ENCODE measurements at places on chromosomes 12 and 14. TPM values are rescaled to one million over a fixed set of nuclear protein-coding genes. Genes with fewer than 3 reads are reported as not detected.
A peak's percentile ranks its signal among the peaks of the same experiment; 100 is the strongest.

- DNase-seq = no peak
- H3K36me3 ChIP-seq = no peaks in the 10 kb centered on the region
- H3K4me1 ChIP-seq = no peaks in the 10 kb centered on the region
- H3K27ac ChIP-seq = no peak overlapping the region
- no peaks in the 10 kb centered on the region for H3K27me3 ChIP-seq
- no peak overlapping the region for H3K4me3 ChIP-seq
Measured at GRCh38 chr12:115762936-115763335, 514.6 kb downstream of the MED13L start.

DNA sequence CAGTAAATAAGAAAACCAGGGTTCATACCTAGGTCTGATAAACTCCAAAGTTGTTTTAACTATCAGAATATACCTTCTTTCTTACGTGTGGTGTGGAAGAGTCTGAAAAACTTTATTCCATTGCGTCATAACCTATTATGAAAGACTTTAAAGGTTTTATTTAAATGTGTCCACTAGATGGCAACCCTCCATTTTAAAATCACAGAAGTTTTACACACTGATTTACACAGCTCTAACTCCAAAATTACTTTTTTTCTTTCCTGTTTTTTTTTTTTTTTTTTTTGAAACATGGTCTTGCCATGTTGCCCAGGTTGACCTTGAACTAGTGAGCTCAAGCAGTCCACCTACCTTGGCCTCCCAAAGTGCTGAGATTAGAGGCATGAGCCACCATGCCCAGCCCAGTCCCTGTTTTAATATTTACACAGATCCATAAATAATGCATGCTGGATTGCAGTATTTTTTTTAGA is 17.3 kb upstream of the TMPRSS12 start:
- H3K4me3 ChIP-seq = no peak overlapping the region
- no peaks in the 10 kb centered on the region for H3K27me3 ChIP-seq
- DNase-seq = no peak
- H3K4me1 ChIP-seq = peaks cover 2% of the 10 kb centered on the region
- no peaks in the 10 kb centered on the region for H3K36me3 ChIP-seq

DNA sequence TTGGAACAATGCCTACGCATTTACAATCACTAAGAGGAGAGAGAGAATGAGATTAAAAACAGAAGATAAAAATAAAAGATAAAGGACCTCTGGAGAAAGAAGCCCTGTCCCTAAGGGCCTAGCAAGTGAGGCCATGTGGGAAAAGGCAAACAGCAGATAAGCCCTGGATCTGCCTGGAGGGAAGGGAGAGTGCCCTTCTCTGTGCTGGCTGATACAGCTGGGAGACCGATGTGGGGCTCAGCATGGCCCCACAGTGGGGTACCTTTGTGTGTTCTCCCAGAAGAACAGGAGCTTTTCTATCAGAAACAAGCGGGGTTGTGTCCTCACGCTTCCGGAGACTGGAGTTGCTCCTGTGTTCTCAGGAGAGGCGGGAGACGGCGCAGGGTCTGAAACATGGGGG is 59.9 kb downstream of the TMCC3 start:
- H3K27me3 ChIP-seq = no peaks in the 10 kb centered on the region
- H3K4me3 ChIP-seq = no peak overlapping the region
- no peaks in the 10 kb centered on the region for H3K36me3 ChIP-seq
- no peak for DNase-seq
- no peak overlapping the region for H3K27ac ChIP-seq

DNA sequence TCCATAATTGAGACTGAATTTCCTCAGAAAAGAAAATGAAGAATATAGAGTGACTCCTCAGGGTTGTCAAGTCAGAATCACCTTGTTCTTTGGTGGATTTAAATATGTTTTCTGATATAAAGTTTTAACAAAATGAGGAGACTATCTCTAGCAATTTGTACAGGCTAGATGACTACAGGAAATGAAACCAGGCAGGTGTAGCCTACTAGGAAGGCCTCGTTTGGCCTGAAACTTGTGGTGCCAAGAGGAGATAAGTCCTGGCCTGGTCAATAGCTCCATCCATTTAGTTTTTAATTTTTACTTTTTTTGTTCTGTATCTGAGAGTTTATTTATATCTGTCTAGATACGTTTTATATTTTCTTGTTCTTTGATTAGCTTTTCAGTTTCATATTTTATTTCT is 41.5 kb downstream of the SNAPC1 start:
- no peaks in the 10 kb centered on the region for H3K4me1 ChIP-seq
- no peaks in the 10 kb centered on the region for H3K36me3 ChIP-seq
- DNase-seq = no peak
- H3K27ac ChIP-seq = no peak overlapping the region
- no peak overlapping the region for H3K4me3 ChIP-seq

Gene TRHDE
- total RNA-seq = 18.4 TPM

Gene KCNJ8
- total RNA-seq = 17.2 TPM

Gene FAM181A
- total RNA-seq = 0.95 TPM

- peaks cover 19% of the 10 kb centered on the region for H3K4me1 ChIP-seq
- DNase-seq = peak; percentile 40
- H3K4me3 ChIP-seq = no peak overlapping the region
- H3K27me3 ChIP-seq = no peaks in the 10 kb centered on the region
- H3K36me3 ChIP-seq = no peaks in the 10 kb centered on the region
Measured at GRCh38 chr14:103129301-103130016, 6.2 kb downstream of the TNFAIP2 start.

Gene CCDC197
- total RNA-seq = not detected

DNA sequence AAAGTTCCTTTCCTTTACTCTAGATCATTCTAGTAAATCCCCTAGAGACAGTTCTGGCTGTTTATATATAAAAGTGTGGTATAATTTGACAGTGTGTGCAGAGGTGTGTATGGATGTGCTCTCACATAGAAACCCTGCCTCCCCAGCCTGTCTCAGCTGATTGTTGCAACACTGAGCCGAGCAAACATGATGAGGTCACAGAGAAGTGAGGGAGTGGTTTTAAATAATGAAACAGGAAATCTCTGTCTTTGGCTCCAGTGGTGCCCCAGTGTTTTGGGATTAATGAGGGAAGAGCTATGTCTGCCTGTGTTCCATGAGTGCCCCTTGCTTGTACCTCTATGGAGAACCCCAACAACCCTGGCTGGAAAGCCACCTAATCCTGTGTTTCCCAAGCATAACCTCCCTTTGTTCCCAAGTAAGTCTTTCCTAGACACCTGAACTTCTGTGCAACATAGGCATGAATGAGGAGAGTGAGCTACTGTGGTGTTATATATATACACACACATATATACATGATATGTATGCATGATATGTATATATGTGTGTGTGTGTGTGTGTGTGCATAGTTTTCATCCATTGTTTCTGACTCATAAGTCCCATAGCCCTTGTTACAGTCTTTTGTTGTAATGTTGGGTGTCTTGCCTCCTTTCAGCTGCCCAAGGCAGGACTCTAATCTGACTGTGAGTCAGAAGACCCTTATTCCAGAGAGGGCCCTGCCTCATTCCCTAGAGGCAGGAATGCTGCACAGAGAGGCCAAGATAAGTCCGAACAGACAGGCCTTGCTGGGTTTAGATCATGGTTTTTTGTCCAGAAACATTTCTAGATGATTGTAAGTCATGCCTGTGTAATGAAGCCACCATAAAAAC is 18.0 kb downstream of the TRAF3 start:
- peaks cover 3% of the 10 kb centered on the region for H3K4me1 ChIP-seq
- H3K27ac ChIP-seq = no peak overlapping the region
- H3K36me3 ChIP-seq = no peaks in the 10 kb centered on the region
- no peaks in the 10 kb centered on the region for H3K27me3 ChIP-seq
- H3K4me3 ChIP-seq = no peak overlapping the region
- no peak for DNase-seq

- H3K4me1 ChIP-seq = no peaks in the 10 kb centered on the region
- no peak for DNase-seq
- H3K27me3 ChIP-seq = no peaks in the 10 kb centered on the region
- no peak overlapping the region for H3K27ac ChIP-seq
Measured at GRCh38 chr12:117356048-117356447, 5.4 kb downstream of the NOS1 start.

GRCh38 chr12:106855221-106855758 is 80.8 kb downstream of the RIC8B start:
- H3K27ac ChIP-seq = no peak overlapping the region
- no peak for DNase-seq
- H3K27me3 ChIP-seq = no peaks in the 10 kb centered on the region
- no peaks in the 10 kb centered on the region for H3K36me3 ChIP-seq
- H3K4me3 ChIP-seq = no peak overlapping the region

- no peaks in the 10 kb centered on the region for H3K4me1 ChIP-seq
- H3K27ac ChIP-seq = no peak overlapping the region
- no peak overlapping the region for H3K4me3 ChIP-seq
- no peaks in the 10 kb centered on the region for H3K27me3 ChIP-seq
Measured at GRCh38 chr14:36807727-36808126, 146.1 kb downstream of the PAX9 start.

- no peaks in the 10 kb centered on the region for H3K36me3 ChIP-seq
- no peak overlapping the region for H3K27ac ChIP-seq
- no peak for DNase-seq
- H3K27me3 ChIP-seq = no peaks in the 10 kb centered on the region
Measured at GRCh38 chr14:88269806-88270420, 53.2 kb downstream of the KCNK10 start.

DNA sequence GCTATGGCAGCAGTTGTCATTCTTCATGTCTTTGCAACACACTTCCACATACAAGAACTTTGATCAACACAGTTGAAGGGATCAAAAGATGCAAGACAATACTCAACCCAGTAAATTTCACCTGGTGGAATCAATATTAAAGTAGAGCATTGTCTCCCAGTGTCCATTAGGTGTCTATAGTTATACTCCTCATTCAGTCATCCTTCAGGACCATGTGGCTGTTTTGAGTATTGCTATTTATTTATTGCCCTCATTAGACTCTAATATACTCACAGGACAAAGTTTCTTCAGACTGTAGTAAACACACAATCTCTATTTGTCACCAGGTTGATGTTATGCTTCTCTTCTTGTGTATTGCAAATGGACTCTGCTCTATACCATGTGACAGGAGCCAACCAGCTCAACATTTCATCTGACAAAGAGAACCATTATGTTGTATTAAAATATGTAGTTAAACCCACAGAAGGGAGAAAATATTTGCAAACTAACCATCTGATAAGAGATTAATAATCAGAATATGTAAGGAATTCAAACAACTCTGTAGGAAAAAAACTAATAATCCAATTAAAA is 146.6 kb downstream of the TGFB3 start:
- peaks cover 4% of the 10 kb centered on the region for H3K4me1 ChIP-seq
- no peak overlapping the region for H3K4me3 ChIP-seq
- DNase-seq = no peak
- no peak overlapping the region for H3K27ac ChIP-seq
- H3K36me3 ChIP-seq = no peaks in the 10 kb centered on the region

DNA sequence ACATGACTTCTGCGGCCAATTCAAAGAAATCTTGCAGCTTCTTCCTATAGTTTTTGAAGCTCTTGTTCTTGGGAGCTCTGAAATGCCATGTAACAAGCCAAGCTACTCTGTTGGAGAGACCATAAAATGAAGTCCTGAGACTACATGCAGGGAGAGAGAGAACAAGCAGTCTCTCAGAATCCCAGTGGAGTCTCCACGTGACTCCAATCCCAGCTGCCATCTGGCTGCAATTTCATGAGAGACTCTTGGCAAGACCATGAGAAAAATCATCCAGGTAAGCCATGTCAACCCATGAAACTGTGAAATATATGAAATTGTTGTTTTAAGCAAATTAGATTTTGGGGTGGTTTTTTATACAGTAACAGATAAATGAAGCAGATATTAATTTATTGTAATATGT is 54.4 kb downstream of the KLRG1 start:
- no peak overlapping the region for H3K4me3 ChIP-seq
- no peak for DNase-seq
- no peaks in the 10 kb centered on the region for H3K4me1 ChIP-seq
- H3K27me3 ChIP-seq = no peaks in the 10 kb centered on the region
- no peaks in the 10 kb centered on the region for H3K36me3 ChIP-seq

Gene C12orf50
- total RNA-seq = 0.20 TPM

- no peak for DNase-seq
- no peaks in the 10 kb centered on the region for H3K4me1 ChIP-seq
- H3K4me3 ChIP-seq = no peak overlapping the region
- no peaks in the 10 kb centered on the region for H3K27me3 ChIP-seq
- no peak overlapping the region for H3K27ac ChIP-seq
- H3K36me3 ChIP-seq = no peaks in the 10 kb centered on the region
Measured at GRCh38 chr14:42323426-42323825, 716.8 kb downstream of the LRFN5 start.

All from ovary (tissue), 10 donors.